Stimulated activated CD4-positive, alpha-beta T cell treated with anti-CD3 and anti-CD28 coated beads, Interleukin-15, amount 100 ng/mL, for 24 hours (primary cell): ENCODE measurements at places on chromosomes 11 and 22.

- no peak for DNase-seq
Measured at GRCh38 chr22:46290121-46290842, 6.4 kb upstream of the GTSE1 start.

DNA sequence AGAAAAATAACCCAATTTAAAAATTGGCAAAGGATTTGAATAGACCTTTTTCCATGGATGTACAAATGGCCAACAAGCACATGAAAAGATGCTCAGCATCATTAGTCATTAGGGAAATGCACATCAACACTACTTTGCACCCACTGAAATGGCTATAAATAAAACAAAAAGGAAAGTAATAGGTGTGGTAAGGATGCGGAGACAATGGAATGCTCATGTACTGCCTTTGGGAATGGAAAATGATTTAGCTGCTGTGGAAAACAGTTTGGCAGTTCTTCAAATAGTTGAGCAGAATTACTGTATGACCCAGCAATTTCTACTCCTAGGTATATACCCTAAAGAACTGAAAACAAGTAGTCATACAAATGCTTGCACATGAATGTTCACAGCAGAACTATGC is 37.4 kb downstream of the LARGE2 start:
- DNase-seq = no peak

DNA sequence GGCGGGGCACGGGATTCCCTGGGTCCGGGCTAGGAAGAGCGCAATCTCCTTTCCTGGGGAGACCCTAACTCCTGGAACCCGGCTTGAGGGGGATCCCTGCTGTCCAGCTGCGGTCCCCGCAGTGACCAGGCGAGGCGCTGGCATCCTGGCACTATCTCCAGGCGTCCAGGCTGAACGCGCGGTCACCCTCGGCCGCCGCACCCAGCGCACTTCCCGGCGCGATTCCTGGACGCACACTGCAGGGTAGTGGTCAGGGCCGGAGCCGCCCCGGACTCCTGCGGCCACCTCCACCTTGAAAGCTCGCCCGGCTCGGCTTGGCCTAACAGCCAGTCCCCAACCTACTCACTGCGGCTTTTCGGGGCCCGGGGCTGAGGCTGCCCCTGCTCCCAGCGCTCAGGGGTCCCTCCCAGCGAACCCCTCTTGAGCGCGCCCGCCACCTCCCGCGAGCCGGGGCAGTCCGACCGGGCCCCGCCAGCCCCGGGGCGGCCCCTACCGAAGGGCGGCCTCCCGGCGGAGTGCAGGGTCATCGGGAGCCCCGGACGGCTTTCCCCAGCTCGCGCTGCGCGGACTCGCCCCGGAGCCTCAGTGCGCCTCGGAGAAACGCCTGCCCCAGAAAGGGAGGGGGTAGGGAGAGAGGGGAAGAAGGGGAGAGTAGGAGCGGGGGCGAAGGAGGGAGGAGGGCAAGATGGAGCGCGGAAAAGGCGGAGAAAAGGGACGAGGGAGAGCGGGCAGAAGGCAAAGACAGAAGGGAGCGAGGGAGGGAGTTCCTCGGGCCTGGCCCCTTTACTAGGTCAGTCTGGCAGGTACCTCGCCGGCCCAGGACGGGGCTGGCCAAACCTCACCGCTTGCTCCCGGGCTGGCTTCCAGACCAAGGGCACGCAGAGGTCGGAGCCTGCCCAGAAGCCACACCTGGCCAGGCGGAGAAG is 1.0 kb downstream of the POU2AF3 start:
- DNase-seq = peak; percentile 30

DNA sequence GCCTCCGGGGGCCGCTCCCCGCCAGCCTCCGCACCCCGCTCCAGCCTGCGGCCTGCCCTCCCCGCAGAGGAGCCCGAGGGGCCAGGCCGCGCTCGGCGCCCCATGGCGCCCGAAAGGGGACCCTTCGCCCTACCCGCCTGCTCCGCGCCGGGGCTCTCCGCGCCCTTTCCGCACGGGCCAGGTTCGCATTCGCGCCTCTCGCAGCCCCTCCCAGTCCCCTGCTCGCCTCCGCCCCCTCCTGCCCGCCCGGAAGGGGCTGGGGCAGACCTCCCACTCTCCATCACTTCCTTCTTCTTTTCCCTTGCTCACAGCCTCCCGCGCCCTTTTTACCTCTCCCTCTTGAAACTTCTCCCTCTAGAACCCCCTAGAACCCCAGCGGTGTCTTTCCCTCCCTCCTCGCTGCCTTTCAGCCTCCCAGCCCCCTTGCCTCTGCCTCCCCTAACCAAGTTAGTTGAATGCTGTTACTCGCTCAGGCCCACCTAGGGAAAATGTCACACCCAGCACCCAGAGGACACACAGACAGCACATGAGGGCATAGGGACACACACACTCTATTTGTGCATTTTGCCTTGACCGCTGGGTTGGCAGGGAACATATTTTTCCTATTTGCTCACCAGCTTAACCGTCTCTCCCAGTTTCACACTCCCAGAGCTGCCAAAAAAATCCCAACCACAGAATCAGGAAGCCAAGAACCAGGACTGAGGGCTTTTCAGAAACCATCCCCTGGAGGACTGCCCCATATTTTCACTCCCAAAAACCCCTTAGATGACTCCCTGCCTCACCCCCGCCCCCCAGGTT is at the start of gene SLC43A3:
TSS of gene SLC43A3 (minus strand) at position 193 of the 798 bp plus-strand sequence. CDS start 949 bp downstream, outside the sequence.
- peak; percentile 91 for DNase-seq

- no peak for DNase-seq
Measured at GRCh38 chr11:125446279-125446678, 49.8 kb downstream of the FEZ1 start.

DNA sequence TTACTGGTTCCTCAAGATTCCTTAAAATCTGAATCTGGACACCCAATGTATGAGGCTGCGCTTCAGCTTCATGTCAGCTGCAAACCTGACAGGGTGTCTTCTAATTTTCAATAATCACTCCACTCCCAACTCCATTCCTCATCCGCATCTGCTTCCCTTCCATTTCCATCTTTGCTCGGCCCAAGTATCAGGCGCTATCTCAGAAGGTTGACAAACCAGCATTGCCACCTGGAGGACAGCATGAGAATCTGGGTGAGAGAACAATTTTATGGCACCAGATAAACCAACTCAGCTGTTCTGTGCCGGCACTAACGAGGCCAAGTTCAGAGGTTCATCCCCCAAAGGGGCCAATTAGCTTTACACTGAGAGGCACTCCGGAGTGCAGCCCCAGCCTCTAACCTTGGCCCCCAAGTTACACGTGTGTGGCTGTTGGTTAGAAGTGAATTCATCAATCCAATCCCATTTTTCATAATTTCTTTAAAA is 79.1 kb upstream of the LMO2 start:
- peak; percentile 27 for DNase-seq

DNA sequence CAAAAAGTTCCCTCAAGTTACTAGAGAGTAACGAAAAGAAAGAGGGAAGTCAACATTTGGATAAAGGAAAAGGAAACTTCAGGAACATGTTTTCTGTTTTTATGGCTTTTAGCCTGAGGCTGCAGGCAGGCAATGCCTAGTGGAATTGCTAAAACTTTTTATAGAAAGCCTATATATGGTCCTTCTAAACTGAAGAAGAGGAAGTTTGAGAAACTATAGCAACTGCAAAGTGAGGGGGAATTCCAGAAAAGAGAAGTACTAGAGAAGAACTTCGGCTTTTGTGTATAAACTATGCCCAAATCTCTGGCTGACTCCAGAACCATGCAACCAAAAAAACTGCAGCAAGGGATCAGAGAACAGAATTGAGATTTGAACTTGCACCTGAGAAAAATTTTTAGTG is 74.3 kb upstream of the ARHGAP42 start:
- DNase-seq = no peak
